ENCODE measurements at places on chromosomes 12 and 14.

GRCh38 chr14:52020866-52021717, 31.7 kb downstream of the RTRAF start:
- no peak for DNase-seq

DNA sequence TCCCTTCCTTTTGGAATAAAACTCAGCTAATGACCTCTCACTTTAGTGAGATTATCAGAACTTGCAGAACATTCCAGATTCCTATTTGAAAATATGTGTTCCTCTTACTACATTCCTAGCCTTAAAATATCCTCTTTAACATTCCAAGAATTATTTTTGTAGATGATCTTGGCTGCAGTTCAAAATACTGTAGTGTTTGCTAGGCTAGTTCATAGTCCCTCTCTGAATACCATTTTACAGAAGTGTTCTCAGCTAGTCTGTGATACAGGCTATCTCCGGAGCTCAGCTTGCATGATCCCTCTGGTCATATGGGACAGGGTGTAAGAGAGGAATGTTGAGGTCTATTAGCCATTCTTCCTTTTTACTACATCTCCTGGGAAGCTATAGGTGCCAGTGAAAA, 17.6 kb upstream of the GPR33 start:
- DNase-seq = no peak

DNA sequence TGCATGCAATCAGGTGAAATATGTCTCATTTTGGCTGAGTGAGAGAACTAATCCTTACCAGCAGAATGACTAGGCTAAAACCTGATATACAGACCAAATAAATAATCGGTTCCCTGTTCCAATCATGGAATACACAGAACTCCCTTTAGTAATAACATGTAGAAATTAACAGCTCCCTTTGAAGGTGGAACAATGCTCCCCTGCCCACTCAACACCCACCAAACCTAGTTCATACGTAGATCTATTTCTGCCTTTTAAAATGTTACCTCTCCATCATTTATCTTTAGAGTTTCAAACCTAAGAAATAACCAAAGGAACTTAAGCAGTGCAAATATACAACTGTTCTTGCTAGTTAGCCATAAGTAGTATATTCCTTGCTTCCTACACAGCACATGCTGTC, 153.7 kb upstream of the ABCD2 start:
- no peak for DNase-seq

GRCh38 chr14:80135305-80136088, 75.8 kb downstream of the DIO2 start:
- no peak for DNase-seq

- DNase-seq = no peak
Measured at GRCh38 chr12:12499909-12500604, 62.6 kb downstream of the DUSP16 start.

- DNase-seq = no peak
Measured at GRCh38 chr14:101336183-101336582, 225.1 kb upstream of the DIO3 start.

- DNase-seq = no peak
Measured at GRCh38 chr14:74325446-74325845, 22.7 kb upstream of the ABCD4 start.

DNA sequence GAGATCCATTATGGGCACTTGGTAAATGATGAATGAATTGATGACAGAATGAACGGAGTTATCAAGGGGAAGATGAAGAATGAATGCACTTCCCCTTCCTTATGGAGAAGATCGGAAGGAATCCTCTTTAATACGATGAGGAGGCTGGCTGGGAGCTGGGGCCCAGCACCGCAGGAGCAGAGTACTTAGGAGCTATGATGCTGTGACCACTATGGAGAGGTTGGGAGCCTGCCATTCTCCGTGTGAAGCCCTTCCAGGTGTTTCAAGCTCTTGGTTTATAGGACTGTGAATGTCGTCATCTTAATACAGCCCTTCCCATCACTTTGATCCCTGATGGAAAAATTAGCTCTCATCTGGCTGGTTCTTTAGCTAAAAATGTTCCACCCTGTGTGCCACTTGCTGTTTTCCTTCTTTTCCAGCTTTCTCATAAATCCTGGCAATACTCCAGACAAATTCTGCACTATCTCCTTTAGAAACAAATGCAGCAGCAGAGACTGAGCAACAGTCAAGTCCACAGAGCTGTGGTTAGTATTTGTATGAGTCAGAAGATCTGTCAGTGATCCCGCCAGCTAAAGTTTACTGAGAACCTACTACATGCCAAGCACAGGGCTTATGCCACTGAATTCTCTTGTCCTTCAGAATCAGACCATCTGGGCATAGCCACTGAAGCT, 263.1 kb upstream of the CRY1 start:
- DNase-seq = no peak

DNA sequence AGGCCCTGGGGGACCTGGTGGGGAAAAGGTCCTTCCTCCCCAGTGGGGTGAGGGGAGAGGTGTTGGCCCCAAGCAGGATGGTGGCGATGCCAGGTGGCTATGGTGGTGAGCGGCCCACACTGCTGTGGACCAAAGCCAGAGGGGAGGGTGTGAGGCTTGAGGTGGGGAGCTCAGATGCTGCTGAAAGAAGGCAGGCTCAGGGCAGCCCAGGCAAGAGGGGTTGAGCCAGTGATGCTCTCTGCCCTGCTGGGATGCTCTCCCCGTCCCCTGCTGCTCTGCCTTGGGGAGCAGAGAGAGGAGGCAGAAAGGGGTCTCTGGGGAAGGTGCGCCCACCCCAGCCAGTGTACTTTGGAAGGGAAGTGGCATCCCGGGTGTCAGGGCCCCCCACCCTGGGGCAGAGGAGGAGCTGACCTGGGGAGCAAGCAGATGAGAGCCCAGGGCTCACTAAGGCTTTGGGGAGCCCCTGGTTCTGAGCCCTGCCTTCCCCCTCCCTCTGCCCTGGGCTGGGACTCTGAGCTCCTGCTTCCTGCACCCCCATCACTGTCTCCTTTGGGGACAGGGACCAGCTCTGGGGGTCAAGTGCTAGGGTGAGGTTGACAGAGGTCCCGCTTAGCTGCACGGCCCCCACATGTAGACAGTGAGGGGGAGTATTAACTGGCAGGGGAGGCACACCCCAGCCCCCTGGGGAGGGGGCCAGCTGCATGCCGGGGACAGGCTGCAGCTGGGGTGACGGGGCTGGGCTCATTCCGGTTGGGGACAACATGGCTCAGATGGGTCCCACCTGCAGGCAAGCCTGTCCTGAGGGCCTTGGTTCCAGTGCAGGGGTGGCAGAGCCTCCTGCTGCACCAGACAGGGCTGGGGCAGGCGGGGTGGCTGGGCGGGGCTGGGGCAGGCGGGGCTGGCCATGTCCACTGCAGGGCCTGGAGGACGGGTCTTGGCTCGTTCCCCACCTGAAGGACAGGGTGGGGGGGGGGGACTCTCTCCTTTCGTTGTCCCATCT, 124.4 kb downstream of the KIF26A start:
- DNase-seq = no peak

DNA sequence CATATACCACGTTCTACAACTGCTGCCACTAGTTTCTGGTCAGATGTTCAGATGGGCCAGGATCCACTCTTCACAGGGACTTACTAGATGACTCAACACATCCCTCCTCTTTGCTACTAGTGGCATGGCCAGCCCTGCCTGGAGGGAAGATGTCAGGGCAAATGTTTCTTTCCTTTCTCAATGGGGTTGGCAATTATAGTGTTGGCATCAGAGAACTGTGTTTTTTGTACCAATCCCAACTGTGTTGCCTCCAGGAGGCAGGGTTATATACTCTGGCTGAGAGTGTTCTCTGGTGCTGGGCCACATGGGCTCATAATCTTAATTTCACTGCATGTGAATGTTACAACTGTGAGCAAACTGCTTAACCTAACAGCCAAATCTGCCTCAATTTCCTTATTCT, 69.9 kb upstream of the AVPR1A start:
- no peak for DNase-seq

DNA sequence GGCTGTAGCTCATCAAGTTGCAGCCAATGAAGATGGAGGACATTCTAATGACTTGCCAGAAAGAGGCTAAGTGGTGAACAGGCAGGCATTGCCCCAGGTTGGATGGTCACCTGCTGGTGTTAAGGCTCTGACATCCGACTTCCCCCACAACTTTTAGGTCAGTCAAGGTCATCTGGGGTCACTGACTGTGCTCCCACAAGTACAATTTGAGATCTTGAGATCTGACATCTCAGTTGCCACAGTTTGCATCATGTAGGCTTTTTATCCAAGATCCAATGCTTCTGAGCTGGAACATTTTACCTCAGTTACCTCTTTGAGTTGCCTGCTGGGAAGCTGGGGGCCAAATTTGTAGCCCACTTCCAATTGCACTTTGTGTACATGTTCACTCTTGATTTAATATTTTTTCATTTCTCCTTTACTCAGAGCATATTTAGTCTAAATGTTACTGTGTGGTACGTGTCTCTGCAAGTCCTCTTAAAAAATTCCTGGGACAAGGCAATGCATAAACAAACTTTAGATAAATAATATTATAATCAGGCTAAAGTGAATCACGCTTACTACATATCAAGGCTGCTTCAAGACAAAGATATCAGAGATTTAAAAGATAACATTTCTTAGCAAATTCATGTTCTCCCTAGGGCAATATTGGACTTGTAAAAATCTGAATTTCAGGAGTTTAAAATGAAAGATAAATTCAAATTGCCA, 61.4 kb downstream of the SEL1L start:
- no peak for DNase-seq

DNA sequence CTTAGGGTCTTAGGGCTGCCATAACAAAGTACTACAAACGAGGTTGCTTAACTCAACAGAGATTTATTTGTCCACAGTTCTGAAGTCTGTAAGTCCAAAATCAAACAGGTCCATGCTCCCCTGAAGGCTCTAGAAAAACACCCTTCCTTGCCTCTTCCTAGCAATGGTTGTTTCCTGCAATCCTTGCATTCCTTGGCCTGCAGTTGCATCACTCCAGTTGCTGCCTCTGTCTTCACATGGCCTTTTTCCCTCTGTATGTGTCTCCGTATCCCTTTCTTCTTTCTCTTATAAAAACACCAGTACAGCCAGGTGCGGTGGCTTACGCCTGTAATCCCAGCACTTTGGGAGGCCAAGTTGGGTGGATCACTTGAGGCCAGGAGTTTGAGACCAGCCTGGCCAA, 17.4 kb downstream of the KCNMB4 start:
- DNase-seq = no peak

DNA sequence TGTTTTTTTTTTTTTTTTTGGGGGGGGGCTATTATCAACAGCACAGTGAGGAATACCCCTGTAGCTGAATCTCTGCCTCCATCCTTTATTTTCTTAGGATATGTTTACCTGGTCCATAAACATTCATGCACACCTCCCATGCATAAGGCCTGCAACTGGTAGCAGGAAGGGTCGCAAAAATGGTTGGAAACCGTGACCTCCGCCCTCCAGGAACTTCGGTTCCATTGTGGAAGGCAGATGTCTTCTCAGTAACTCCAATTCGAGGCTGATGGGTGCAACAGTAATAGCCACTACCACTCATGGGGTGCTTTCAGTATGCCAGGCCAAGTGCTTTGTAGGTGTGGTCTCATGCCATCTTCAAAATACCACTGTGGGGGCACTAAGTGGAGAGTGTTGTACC, 40.2 kb downstream of the ACACB start:
- no peak for DNase-seq

DNA sequence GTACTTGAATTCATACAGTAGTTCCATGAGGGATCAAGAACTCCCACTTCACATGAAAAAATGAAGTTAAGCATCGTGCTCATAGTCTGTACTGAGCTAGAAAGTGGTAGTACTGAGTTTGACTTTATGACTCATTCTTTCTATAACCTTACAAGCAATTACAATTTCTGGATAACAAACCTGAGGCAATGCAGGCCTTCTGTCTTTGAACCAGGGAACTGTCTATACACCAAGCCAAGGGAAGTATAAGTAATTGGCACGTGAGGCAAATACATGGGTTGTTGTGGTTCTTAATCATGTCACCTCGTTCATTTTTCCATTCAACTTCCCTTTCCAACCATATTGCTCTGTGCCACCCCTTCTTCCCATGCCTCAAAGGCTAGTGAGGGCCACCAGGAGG, 16.8 kb downstream of the GNS start:
- no peak for DNase-seq
